ENCODE measurements at places on chromosomes 12 and 14. TPM values are rescaled to one million over a fixed set of nuclear protein-coding genes. Genes with fewer than 3 reads are reported as not detected.

DTX1 gene
- 6.8 TPM for total RNA-seq

DNA sequence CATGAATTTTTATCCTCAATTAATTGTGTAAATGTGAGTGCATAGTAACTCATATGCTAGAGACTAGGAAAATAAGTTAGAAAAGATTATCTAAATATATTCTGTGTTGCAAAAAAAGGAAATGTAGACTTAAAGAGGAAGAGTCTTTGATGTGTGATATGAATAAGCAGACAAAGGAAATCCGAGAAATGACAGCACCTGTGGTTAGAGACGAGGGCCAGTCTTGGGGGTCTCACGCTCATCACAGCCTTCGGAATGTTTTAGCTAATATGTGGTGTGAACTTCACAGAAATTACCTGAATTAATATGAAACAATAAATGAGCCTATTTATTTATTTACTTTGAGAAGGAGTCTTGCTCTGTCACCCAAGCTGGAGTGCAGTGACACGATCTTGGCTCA, 11.6 kb downstream of the ATP6V0A2 start:
- no peaks in the 10 kb centered on the region for H3K27me3 ChIP-seq
- H3K4me3 ChIP-seq, result no peak overlapping the region
- H3K27ac ChIP-seq, result no peak overlapping the region
- DNase-seq, result no peak

GRCh38 chr12:90124914-90125313, 416.3 kb upstream of the ATP2B1 start:
- H3K27ac ChIP-seq, result no peak overlapping the region
- no peak overlapping the region for H3K4me3 ChIP-seq
- DNase-seq, result no peak
- H3K27me3 ChIP-seq, result no peaks in the 10 kb centered on the region
- no peaks in the 10 kb centered on the region for H3K4me1 ChIP-seq

GPRC5A gene
- total RNA-seq, result 482 TPM

GPD1 gene
- 67.0 TPM for total RNA-seq

GRCh38 chr12:46965880-46966279, 113.5 kb upstream of the PCED1B start:
- H3K4me1 ChIP-seq, result no peaks in the 10 kb centered on the region
- no peaks in the 10 kb centered on the region for H3K27me3 ChIP-seq
- H3K27ac ChIP-seq, result no peak overlapping the region
- H3K36me3 ChIP-seq, result no peaks in the 10 kb centered on the region

All from lower lobe of right lung (tissue), 2 donors.